Hindlimb muscle (tissue), 1 donor: ENCODE measurements at places on chromosomes 3 and 15. TPM values are rescaled to one million over a fixed set of nuclear protein-coding genes. Genes with fewer than 3 reads are reported as not detected.

DNA sequence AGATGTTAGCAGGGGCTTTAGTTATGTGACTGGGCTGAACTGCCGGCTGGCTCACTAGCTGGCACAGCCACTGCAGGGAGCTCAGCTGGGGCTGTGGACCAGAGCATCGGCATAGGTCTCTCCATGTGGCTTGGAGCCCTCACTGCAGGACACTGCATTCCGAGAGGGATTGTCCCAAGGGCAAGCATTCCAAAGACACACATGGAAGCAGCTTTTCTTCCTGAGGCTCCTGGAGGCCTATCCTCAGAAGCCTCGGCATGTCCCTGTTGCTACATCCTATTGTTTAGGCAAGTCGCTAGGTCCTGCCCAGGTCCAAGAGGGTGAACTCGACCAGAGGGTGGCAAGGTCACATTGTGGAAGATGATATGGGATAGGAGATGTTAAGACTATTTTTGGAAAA, 209.8 kb downstream of the PLCL2 start:
- DNase-seq: no peak

DNA sequence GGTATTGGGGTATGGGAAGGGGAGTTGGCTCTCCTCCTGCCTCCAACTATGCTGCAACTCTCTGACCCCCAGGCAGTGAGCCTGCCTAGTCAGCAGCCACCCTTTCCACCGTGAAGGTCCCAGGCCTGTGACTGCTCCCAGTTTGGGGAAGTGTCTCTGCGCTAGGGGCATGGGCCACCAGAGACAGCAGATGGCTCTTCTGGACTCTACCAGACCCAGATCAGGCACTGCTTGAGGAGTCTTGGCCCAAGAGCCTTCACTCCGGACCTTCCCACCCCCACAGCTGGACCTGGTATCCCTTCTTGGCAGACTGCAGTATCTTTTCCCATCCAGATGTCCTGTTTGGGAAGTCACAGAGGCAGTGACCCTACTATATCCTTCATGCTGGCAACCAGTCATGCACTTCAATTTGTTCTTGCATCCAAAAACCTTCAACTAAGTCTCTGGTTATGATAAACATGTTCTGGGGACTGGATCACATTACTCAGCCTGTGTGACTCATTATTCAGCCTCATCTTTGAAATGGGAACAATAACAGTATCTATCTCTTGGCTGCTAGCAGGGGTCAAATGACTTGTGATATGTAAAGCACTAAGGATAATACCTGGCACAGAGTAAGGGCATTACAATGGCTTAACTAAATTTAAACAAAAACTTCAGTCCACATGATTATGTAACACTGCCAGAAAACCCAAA, 62.7 kb downstream of the POMGNT2 start:
- DNase-seq: no peak

GRCh38 chr3:188822411-188822810, 349.4 kb upstream of the TPRG1 start:
- no peak for DNase-seq

- DNase-seq: no peak
Measured at GRCh38 chr15:65460741-65461347, 38.1 kb upstream of the IGDCC4 start.

- no peak for DNase-seq
Measured at GRCh38 chr3:167887096-167887495, 151.6 kb downstream of the SERPINI1 start.

NR2E3 gene
- 9.0 TPM for polyA plus RNA-seq

GOLGA8R gene
- polyA plus RNA-seq: 8.3 TPM

TMEM212 gene
- 0.15 TPM for polyA plus RNA-seq
